ENCODE measurements at places on chromosomes 3 and 15.
A peak's percentile ranks its signal among the peaks of the same experiment; 100 is the strongest.

DNA sequence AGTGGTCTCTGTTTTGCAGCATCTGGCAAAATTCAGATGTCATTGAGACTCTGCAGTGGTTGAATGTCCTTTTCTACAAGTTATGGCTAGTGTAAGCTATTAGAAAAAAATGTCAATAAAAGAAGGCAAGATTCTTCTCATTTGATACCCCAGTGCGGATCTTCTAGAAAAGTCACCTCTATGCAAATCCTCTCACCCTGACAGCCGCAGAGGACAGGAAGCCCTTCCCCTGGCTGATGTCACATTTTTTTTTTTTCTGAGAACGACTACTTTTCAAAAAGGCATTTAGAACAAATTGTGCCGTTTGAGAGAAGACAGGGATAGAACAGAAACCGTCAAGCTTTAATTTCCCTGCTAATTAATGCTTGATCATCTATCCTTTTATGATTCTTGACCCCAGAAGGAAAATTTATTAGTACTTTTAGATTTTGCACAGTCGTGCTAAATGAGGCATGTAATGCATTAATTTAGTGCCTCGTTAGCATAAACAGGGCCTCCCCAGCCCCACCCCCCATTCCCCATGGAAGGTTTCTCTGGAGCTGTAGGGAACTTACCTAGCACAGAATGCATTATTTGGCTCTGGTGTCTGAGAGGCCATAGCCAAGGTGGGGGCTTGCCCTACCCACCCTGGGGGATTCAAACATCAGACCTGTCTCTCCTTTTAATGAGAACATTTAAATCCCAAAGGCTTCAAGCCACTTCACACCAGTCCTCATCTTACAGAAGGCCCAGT lies 183.8 kb downstream of the OPA1 start:
- DNase-seq, result no peak

DNA sequence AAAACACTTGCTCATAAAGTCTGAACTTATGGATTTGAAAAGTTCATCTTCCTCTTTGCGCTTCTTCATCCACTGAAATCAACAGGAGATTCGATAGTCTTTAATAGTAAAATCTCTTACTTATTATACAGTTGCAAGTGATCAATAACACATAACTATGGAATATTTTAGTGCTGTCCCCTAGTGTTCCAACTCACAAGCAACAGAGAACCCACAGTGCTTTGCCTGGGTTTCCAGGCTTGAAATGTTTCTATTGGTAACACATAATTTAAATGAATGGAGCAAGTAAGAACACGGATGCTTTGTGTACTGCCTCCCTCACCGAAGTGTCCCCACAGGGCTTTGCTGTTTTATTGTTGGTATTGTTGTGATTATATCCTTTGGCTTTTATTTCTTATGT lies 93.5 kb downstream of the WDR72 start:
- no peak for DNase-seq

DNA sequence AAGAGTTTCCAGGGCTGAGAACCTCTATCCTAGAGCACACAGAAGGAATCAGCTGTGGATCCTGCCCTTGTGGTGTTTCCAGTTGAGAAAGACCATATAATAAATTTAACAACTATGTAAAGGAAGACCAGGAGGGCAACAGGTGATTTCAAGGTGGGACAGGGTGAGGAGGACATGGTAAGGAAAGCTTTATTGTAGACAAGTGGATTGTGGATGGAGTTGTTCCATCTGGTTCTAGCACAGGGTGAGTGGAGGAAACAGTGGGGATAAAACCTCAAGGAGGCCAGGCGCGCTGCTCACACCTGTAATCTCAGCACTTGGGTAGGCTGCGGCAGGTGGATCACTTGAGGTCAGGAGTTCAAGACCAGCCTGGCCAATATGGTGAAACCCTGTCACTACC lies 17.1 kb downstream of the SIAH2 start:
- DNase-seq, result no peak

DNA sequence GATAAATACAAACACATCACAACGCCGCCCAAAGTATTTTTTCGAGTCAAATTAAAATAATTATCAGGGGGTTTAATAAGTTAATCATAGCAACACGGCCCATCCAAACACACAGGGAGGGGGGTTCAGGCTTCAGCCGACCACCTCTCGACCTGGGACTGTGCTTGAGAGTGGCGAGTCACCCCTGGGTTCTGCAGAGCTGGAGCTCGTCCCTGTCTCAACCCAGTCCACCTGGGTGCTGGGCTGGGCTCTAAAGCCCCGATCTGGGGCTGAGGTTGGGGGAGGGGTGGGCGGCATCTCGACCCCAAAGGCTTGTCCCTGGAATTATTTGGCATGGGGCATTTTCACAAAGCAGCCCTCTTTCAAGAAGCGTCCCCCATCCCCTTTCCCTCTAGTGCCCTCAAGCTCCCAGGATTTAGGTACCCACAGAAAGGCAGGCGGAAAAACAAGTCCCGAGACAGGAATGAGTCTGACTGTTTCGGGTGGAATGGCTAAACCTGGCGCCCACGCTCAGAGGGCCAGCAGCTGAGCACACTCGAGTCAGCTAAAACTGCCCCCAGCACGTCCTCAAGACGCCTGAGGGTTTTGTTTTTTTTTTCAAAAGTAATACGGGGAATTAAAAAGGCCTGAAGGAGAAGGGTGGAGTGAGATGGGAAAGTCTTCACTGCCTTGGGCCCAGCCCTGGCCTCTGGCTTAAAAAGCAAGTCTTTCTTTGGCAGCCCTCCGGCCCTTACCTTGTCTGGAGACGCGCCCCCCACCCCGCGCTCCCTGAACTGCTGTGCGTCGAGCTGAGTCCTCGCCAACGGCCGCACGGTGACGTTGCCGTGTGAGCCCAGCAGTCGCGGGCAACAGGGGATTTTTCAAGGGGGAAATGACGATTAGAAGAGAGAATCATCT lies 32.5 kb downstream of the NR2F2 start:
- DNase-seq, result no peak

GRCh38 chr3:11014253-11014652 lies 21.7 kb downstream of the SLC6A1 start:
- DNase-seq, result no peak

GRCh38 chr3:106323586-106323985 lies 454.8 kb upstream of the CBLB start:
- no peak for DNase-seq

DNA sequence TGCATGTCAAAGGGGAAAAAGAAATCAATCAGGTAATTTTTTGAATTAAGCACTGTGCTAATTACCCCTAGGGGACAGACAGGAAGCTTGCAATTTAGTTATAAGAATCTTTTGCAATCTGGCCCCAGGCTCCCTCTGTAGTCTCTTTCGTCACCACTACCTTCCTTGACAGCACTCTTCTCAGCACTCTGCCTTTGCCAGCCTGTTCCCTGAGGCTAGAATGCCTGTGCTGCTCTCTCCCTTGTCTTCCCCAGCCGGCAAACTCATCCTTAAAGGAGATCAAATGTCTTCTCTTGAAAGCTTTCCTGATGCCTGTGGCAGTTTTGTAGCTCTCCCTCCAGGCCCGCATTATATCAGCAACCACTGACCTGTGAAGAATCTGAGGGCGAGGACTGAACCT lies 32.4 kb upstream of the PRTG start:
- DNase-seq, result no peak

- no peak for DNase-seq
These were observed at the start of gene RASL12 for GRCh38 chr15:65067645-65068402. TSS of gene RASL12 (minus strand) at chr15:65067991. CDS start at chr15:65067835, 156 bp downstream.

DNA sequence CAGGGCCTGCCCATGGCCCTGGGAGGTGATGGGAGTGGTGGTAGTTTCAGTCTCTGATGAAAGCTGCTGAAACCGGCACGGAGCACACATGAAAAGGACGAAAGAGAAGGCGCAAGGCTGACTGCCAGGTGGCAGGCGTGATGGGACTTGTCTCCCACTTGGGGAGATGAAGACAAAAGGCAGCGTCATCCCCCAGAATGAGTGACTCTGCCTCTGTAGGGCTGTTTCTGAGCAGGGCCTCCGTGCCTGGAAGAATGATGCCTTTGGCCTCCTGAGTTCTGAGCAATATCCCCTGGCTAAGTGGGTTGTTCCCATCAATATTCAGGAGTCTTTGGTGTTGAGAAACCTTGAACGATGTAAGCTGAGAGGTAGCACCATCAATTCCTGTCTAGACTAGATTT lies 237.8 kb downstream of the OPA1 start:
- DNase-seq, result peak; percentile 22

DNA sequence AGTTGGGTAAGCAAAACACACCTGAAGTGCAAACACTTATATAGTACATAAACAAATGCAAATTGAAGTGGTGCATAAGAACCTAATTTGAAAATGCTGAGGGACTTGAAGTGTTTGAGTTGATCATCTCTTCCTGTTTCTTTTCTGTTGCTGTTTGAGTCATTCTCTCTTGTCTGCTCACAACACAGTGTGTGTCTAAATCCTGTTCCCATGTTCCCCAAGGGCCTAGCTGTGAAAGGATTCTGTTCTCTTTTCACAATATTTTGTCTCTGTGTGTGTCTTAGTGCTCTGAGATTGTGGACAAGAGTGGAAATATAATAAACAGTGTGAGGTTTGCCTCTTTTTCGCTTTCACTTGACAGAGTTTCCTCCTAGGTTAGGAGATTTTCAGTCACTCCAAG lies 6.1 kb downstream of the CD96 start:
- no peak for DNase-seq

DNA sequence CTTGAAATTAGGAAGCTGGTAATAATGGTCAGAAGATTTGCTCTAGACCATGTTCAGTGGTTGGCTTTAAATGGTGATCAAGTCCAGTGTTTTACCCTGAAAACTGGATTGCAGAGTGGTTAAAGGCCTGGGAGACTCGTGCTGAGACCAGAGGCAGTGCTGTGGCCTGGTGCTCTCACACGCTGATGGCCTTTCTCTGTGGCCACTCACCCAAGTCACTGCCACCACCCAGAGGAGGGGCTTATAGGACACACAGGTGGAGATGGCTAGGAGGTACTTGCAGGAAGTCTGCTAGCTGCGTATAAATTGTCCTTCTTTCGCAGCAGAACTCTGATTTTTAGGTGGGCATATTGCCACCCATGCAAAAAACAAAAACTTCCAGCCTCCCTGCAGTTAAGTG lies 6.2 kb upstream of the EHD4 start:
- DNase-seq, result no peak

DNA sequence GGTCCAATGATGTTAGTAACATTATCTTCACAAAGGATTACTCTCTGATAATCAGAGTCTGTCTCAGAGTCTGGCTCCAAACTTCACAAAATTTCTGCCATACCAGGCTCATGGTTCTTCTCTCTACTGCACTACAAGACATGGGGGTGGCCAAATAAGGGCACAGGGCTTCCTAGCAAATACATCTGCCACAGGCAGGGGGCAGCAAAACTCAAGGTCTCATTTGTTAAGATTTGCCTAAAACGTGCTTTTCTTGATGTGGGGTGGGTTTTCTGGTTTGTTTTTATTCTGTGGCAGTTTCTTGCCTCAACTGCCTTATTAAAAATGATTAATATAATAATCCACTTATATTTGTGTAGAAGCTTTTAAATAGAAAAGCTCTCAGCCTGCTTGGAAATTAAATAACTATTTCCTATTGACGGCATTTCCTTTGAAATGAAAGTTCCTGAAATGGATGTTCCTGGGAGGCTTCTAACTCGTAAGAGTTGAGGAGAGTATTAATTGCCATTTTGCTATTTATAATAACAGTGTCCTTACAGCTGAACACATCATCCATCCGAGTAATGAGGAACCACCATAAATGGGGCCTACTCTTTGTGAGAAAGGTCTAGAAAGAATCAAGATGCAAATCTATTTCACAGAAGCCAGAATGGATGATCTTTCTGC lies 53.8 kb downstream of the SST start:
- peak; percentile 26 for DNase-seq

GRCh38 chr15:38564557-38565286 lies at the start of gene RASGRP1:
TSS of gene RASGRP1 (minus strand) at chr15:38564814. CDS start at chr15:38564628, 186 bp downstream.
- DNase-seq, result no peak

DNA sequence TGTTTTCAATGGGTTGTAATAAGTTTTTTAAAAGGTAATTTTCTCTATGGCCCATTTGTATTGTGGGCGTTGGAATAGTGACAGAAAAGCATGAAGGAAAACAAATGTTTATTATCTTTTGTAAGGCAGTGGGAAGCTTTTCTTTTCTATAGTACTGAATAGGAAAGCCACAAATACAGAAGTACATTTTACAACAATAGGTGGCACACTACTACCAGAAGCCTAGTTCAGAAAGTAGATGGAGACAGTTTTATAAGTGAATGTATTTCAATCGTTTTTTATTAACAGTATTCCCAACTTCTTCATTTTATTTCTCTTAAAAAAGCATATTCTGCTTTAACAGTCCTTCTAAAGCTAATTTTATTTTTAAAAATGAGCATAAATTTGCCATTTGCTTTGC lies 296.7 kb downstream of the PTPRG start:
- peak; percentile 11 for DNase-seq

DNA sequence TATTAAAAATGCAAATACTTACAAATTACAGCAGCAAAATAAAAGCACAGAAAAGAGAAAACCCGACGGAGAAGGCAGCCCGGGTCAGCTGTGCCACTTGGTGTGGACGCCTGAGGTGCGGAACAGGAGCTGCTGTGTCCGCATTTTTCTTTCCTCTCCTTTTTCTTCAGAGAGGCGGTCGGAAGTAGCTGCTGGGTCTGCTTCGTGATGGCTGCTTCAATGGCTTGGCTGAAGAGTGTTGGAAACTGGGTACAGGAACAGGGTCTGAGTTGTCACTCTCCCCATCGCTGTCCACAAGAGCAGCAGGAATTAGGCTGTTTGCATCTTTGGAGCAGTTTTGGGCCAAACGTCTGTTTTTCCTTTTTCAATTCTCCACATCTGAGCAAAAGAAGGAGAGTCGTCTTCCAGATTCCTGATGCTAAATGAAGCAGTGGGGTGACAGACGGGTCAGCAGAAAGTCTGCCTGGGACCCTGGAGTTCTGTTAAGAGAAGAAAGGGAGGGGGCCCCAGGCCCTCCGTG lies 53.5 kb upstream of the ARL8B start:
- no peak for DNase-seq

- peak; percentile 29 for DNase-seq
These were observed 611 bp downstream of the CTDSPL2 start for GRCh38 chr15:44427756-44428724.

GRCh38 chr3:139577909-139578308 lies 38.4 kb upstream of the RBP1 start:
- DNase-seq, result no peak

- DNase-seq, result peak; percentile 81
These were observed 185.6 kb downstream of the PLCL2 start for GRCh38 chr3:17070161-17070959.

GRCh38 chr3:58299839-58300516 lies 6.1 kb upstream of the RPP14 start:
- no peak for DNase-seq

DNA sequence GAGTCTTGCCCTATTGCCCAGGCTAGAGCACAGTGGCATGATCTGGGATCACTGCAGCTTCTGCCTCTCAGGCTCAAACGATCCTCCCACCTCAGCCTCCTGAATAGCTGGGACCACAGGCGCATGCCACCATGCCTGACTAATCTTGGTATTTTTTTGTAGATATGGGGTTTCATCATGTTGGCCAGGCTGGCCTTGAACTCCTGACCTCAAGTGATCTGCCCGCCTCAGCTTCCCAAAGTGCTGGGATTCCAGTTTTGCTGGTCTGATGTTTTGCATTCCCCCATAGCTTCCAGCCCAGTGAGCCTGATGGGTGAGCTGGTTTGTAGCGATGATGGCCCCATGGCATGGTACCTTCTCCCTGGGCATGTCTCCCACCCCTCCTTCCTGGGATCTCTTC lies 4.7 kb upstream of the MESP1 start:
- DNase-seq, result no peak
